ENCODE measurements at places on chromosomes 1 and 21. TPM values are rescaled to one million over a fixed set of nuclear protein-coding genes. Genes with fewer than 3 reads are reported as not detected.

GRCh38 chr1:165862448-165862847 lies 35.0 kb downstream of the UCK2 start:
- DNase-seq: no peak

DNA sequence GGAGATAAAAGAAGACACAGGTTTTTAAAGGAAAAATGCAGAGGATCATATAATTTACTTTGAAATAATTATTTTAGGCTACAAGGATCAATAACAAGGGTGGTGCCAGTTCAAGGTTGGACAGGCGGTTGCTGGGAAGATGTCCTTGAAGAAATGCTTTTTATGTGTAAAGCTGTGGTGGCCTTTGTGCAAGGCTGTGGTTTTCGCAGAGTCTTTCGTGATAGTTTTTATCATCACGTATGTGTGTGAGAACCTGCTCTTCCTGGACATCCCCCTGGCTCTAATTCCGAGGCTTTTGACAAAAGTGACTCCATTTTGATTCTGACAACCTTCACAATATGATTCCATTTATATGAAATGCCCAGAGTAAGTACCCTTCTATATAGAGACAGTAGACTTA lies 85.8 kb upstream of the COG2 start:
- no peak for DNase-seq

GRCh38 chr1:96934282-96934681 lies 212.7 kb downstream of the PTBP2 start:
- DNase-seq: no peak

- no peak for DNase-seq
Observed at GRCh38 chr1:244062156-244062725, 11.2 kb downstream of the ZBTB18 start.

DNA sequence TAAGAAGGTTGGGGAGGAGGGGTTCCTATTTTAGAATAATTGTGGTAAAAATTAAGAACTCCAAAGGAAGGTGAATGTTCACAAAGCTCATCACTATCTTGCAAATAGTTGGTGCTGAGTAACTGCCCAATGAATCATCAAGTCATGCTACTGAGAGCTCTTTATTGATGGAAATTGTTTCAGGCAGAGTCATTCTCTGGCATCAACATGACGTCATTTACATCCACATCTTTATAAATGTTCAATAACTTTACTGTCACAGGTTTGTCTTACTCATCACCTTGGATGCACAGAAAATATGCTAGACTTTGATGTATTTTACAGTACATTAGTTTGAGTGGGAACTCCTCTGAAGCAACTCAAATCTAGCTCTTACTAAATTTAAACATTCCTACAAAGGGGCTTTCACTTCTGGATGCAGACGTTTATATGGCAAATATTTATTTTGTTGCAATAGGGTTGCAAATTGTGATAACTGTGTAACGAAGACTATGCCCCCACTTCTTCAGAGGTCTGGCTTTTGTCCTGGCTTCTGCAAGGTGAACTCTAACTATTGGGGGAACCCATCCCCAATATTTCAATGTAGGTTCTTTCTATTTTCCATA lies 273.7 kb upstream of the AJAP1 start:
- peak; percentile 86 for DNase-seq

DNA sequence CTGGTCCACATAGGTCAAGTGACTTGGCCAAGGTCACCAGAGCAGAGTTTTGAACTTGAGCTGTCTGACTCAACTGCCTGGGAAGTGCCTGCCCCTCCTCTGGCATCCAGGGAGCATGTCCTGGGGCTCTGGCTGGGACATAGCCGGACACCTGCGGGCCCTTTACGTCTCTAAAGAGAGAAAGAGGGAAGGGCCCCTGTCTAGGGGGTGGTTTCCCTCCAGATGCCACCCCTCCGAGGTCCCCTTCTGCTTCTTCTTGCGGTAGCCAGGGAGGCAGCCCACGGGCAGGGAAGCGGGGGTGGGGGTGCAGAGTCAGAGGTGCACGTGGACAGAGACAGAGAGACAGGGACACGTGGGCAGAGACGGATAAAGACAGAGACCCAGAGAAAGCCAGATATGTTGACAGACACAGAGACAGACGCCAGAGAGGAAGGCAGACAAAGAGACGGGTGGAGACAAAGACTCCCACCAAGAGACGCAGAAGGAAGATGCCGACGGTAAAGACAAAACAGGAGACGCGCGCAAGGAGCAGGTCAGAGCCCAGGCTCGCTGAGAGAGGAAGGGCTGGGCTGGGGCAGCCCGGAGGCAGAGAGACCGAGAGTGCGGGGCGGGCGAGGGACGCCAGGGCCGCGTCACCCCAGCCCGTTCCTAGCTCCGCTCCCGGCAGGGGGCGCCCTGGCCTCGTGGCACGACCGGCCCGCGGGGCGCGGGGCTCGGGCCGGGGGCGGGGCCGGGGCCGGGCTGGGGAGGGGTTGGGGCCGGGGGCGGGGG lies 458 bp upstream of the ALPL start:
- peak; percentile 62 for DNase-seq

GRCh38 chr1:200029035-200029821 lies 1.7 kb downstream of the NR5A2 start:
- DNase-seq: peak; percentile 72

DNA sequence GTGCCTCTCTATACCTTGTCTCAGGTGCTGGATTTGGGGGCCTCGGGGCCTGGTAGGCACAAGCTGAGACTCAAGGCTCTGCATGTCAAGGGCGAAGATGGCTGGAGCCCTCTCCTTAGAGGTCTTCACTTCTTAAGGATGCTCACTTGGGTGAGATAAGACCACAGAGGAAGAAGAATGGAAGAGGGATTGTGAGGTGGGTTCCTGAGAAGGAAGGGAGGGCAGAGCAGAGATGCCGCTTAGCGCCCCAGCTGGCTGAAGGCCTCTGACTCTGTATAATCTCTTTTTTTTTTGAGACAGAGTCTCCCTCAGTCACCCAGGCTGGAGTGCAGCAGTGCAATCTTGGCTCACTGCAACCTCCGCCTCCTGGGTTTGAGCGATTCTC lies 32.2 kb downstream of the SOX13 start:
- DNase-seq: no peak

DNA sequence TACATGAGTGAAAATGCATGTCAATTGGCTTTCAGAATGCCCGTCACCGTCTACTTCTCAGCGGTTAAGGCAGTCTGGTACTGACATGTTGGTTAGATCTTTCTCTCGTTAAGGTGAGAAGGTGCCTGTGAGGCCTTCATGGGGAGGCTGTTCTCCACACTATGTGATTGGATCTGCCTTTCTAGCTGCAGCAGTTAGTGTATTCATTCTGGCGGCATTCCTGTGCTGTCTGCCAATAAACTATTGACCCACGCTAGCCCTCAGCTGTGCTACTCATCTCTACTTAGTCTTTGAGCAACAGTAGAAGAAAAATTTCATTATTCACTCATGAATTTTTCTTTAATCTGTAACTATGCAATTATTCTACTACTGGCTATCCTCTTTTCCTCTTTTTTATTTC lies 32.0 kb downstream of the CCSAP start:
- DNase-seq: no peak

DNA sequence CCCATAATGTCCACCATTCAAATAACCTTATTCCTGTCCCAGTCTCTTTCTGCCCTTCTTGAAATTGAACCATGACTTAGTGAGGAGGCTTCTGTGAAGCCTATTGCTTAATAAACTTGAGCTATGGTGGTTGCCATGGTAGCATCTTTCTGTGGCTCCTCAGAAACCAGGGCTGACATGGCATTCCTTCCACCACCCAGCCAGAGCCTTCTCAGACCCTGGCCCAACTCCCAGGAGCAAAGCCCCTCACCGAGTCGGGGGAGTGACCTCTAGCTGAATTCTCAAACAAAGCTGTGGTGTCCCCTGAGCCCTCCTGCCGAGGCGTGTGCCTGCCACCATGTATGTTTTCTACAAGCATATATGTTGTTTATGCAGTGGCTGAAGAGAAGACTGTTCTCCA lies 259.1 kb downstream of the CACNA1E start:
- no peak for DNase-seq

GRCh38 chr1:202235856-202236837 lies 42.5 kb downstream of the LGR6 start:
- DNase-seq: peak; percentile 98

GRCh38 chr1:237737938-237738610 lies 152.6 kb downstream of the ZP4 start:
- DNase-seq: no peak

DNA sequence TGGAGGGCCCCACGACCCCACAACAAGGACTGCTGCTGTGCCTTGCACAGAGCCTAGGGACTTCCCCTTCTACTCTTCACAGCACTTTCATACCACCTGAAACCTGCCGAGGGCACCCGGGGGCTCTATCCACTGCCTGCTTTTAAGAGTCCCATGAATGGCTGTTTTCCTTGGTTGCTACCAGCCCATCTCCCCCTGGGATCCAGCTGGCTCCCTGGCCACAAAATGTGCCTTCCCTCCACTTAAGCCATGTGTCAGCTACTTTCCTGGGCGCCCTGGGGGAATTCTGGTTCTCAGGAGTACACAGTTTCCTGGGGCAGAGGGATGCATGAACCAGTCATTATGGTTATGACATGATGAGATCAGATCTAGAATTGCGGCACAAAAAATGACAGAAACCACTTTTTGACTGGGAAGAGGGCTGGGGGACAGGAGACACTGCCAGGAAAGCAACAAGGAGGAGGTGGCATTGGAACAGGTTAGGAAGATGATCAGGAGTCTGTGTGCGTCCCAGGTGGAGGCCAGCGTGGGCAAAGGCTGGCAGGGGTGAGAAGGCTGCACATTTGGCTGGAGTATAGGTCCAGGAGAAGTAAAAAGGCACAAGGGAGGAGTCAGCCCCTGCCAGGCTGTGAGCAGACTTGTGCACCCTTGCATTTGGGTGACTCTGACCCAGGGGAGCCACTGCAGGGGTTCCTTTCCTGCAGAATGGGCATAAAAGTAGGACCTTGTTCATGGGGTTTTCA lies 3.2 kb upstream of the TNFRSF8 start:
- no peak for DNase-seq

Gene LHX8
- polyA plus RNA-seq: 3.3 TPM

Gene FYB2
- polyA plus RNA-seq: not detected

Gene OR6K3
- not detected for polyA plus RNA-seq

Gene ICOSLG
- polyA plus RNA-seq: 0.79 TPM
